NCI-H526 (cell line): ENCODE measurements at places on chromosomes 2 and 18.

DNA sequence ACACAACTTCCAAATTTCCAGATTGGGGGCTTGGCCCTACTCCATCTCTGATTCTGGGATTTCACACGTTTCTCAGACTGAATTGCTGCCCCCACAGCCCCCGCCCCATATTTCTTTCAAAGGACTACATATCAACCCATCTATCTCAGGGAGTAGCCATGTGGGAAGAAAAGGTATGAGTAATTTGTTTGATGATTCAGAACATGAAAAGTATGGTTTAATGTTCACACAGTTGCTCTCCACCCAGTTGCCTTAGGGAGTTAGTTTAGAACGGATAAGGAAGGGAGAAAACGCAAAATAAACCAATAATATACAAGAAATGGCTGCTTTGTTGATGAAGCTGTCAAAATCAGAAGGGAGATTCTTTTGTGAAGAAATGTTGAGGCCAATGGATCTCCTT is 145.1 kb downstream of the PIEZO2 start:
- DNase-seq = no peak

DNA sequence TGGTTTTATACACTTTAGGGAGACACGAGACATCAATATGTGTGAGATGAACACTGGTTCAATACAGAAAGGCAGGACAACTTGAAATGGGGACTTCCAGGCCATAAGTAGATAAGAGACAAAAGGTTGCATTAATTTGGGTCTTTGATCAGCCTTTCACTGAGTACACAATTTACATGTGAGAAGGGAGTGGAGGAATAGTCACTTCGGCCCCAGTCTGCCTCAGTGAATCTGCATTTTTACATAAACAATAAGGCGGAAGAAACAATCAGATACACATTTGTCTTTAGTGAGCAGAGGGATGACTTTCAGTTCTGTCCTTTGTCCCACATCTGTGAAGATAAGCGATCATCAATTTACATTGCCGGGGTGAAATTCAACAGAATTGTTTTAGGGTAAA is 104.3 kb upstream of the ARL4C start:
- DNase-seq = no peak

GRCh38 chr2:214310319-214310718 is 100.5 kb upstream of the VWC2L start:
- DNase-seq = peak; percentile 7

DNA sequence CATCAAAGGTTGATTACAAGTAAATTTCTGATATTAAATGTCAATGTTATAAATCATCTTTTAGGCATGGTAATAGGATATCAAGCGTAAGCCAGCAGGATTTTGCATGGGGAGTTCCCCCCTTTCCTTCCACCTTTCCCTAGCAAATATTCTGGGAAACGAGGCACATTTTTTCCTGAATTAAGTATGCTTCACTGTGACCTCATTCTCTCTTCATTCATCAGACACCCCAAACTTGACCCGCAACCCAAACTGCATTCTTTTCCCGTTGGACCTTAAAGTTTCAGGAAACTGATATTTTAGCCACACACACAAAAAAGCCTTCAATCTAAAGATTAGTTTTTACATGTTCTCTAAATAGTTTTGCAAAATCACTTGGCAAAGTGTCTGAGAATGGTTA is 214.5 kb upstream of the CTAGE1 start:
- DNase-seq = no peak

DNA sequence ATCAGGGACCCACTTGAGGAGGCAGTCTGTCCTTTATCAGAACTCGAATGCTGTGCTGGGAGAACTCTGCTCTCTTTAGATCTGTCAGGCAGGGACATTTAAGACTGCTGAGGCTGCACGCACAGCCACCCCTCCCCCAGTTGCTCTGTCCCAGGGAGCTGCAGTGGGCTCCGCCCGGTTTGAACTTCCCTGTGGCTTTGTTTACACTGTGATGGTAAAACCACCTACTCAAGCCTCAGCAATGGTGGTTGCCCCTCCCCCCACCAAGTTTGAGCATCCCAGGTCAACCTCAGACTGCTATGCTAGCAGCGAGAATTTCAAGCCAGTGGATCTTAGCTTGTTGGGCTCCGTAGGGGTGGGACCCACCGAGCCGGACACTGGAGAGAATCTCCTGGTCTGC is 11.8 kb upstream of the LHCGR start:
- DNase-seq = peak; percentile 66

DNA sequence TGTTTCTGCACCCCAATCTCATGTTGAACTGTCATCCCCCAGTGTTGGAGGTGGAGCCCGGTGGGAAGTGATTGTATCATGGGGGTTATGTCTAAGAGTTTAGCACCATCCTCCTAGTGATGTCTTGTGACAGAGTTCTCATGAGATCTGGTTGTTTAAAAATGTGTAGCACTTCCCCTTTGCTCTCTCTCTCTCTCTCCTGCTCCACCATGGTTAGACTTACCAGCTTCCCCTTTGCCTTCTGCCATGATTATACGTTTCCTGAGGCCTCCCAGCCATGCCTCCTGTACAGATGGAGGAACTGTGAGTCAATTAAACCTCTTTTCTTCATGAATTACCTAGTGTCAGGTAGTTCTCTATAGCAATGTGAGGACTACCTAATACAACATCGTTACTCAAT is 396.9 kb upstream of the LRATD1 start:
- DNase-seq = no peak

- DNase-seq = no peak
Measured at GRCh38 chr2:101792208-101792607, 94.7 kb downstream of the MAP4K4 start.

- DNase-seq = no peak
Measured at GRCh38 chr2:42192652-42193566, 23.8 kb downstream of the EML4 start.

- no peak for DNase-seq
Measured at GRCh38 chr18:37207343-37207742, 358.3 kb downstream of the CELF4 start.

DNA sequence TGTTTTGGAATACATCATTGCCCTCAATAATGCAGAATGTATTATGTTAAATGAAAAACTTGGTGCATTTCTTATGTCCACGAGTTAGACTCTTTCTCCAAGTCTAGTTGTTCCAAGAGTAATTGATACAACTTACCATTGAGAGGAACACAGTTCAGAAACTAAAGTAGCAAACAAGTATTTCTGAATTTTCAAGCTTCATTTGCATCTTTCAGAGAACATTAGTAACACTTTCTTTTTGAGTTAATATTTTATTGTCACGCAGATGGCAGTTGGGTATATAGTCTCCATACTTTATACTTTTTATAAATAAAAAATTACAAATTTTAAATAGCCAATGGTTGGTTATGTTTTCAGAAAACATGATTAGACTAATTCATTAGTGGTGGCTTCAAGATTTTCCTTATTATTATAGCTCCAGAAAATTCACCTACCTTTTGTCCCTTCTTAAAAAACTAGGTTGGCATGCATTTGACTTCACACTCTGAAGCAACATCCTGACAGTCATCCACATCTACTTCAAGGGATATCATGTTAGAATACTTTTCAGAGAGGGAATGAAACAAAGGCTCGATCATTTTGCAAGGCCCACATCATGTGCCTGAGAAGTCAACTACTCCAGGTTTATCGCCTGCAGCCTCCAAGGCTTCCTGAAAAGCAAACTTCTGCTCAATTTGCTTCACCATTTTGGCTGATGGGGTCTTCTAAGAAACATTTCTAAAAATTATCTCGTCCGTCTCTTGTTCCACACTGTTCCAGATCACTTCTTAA is 29.9 kb downstream of the LYPD6B start:
- DNase-seq = no peak

- no peak for DNase-seq
Measured at GRCh38 chr2:173134703-173135102, 59.1 kb downstream of the MAP3K20 start.

GRCh38 chr2:220191031-220191430 is 563.6 kb downstream of the SLC4A3 start:
- no peak for DNase-seq

- no peak for DNase-seq
Measured at GRCh38 chr2:218708086-218708485, 2.5 kb upstream of the TTLL4 start.

DNA sequence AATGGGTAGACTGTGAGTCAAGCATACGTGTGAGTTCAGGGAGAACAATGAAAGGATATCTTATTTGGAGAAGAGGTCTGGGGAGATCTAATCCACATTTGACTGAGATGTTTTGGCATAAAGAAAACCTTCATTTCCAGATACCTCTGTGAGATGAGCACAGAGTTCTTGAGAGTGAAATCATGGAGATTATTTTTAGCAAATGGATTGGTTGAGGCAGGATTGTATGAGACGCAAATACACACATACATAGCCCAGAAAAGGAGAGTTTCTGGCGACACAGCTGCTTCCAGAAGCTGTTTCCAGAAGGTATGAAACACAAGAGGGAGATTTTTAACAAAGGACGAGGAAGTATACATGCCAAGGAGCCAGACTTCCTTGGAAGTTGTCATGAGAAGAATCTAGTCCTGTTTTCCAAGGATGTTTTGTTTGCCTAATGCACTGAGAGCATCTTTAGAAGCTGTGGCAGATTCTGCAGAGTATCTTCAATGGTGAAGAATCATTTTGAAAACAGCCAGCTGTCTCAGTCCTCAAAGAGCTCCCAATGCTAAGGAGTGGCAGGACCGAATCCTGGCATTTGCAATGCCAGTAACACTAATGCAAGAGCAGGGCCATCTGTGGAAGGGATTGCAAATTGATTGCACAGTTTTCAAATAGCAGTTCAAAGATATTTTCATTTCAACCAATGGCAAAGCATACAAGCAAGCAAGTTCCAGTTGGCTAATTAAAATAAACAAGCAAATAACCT is 177.2 kb downstream of the SETBP1 start:
- DNase-seq = no peak

GRCh38 chr2:211690736-211691135 is 847.9 kb downstream of the ERBB4 start:
- no peak for DNase-seq

DNA sequence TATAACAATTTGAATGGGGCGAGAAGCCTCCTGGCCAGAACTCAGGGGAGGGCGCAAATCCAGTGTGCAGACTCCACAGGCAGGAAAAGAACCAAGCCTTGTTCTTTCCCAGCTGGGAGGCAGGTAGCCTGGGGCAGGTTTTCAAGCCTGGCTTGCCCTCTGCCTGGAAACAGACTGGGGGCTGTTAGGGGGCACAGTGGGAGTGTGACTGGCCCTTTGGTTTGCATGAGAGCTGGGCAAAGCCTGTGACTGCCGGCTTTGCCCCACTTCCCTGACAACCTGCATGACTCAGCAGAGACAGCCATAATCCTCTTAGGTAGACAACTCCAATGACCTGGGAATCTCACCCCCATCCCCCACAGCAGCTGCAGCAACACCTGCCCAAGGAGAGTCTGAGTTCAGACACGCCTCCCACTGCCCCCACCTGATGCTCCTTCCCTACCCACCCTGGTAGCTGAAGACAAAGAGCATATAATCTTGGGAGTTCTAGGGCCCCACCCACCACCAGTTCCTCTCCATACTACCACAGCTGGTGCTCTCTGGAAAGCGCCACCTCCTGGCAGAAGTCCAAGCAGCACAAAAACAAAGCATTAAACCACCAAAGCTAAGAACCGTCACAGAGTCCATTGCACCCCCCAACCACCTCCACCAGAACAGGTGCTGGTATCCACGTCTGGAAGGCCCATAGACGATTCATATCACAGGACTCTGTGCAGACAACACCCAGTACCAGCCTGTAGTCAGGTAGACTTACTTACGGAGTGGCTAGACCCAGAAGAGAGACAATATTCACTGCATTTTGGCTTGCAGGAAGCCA is 402.5 kb downstream of the STK39 start:
- DNase-seq = peak; percentile 62

- DNase-seq = no peak
Measured at GRCh38 chr2:66555091-66555490, 120.2 kb downstream of the MEIS1 start.

- DNase-seq = no peak
Measured at GRCh38 chr2:234670052-234670451, 173.2 kb upstream of the ARL4C start.

DNA sequence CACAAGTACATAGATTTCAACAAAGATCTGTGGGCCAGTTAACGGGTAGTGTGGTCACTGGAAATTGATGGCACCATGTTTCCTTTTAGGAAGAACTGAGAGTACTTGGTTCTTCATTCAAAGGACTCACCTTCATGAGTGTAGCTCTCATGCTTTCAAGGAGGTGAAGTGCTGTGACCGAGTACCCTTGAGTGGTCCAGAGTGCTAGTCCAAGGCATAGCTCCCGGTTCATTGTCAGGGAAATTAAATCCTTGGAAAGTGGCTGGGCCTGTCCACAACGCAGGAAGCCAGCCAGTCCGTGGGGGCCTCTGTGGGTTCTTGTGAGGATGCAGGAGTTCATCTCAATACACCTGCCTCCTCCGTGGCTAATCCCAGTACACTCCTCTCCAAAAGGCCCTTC is 295.1 kb downstream of the GALR1 start:
- no peak for DNase-seq

DNA sequence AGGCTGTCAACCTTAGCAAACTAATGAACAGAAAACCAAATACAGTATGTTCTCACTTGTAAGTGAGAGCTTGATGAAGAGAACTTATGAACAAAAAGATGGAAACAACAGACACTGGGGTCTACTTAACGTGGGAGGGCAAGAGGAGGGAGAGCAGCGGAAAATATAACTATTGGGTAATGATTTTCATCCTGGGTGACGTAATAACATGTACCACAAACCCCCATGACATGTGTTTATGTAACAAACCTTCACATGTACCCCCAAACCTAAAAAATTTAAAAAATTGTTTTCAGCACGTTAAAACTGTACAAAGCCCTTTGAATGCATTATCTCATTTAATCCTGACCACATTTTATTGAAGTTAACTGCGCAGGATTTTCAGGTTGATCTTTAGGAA is 64.9 kb upstream of the RBMS1 start:
- DNase-seq = no peak

DNA sequence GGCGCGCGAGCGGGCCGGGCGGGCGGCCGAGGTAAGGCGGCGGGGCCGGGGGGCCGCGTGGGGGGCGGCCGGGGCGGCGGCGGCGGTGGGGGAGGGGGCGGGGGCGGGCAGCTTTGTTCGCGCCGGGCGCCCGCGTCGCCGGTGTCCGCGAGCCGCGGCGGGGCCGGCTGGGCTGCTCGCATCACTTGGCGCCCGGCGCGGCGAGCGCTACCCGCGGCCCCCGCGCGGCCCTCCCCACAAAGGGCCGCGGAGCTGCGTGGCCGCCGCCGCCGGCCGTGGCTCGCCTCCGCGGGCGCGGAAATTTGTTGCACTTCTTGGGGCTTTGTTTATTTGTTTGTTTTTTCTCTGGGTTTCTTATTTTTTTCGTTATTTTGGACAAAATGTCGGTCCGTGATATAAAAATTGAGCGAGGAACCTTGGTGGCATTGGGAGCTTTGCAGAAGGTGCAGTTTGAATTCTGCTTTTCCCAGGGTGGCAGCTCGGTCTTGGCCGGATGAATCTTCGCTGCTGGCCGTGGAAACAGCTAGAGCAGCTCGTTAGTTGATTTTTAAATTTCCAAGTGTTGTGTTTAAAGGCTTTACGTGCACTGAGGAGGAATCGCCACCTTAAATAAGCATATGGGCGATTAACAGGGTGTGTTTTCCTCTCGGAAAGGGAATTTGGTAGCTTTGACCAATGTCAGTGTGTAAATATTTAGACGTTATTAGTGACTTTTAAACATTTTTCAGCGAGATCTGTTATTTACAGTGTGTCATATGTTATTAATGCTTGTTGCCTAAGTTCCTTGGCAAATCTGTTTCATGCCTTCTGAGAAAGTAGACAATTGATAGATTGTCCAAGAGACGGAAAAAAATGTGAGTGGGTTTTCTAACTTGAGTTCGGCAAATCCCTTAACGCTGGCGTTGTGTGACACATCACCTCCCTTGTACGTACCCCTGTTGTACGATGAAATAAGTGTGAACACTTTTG is 822 bp downstream of the UBE2E3 start:
- peak; percentile 63 for DNase-seq

- no peak for DNase-seq
Measured at GRCh38 chr2:62309465-62310091, 113.7 kb downstream of the B3GNT2 start.
